Endodermal cell (in vitro differentiated cells): ENCODE measurements at places on chromosomes 11 and 22. TPM values are rescaled to one million over a fixed set of nuclear protein-coding genes. Genes with fewer than 3 reads are reported as not detected.

Gene SLC6A5
- not detected in 2 replicates for total RNA-seq

DNA sequence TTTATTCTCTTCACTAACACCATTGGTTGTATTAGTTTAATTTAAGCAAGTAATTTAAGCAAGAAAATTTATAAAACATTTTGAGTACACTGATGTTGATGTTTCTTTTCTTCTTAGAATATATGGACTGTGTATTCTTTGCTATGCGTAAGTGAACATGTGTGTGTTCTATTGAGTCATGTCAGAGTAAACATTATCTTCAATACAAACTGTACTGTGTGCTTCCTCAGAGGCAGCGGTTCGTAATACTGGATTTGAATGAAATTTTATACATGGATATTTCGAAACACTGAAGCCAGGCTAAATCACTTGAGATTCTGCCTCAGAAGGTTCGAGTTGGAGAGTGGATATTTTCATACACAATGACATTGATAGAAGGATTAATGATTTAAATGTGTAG, 452.6 kb downstream of the LUZP2 start:
- DNase-seq, result no peak

- DNase-seq, result no peak
These were observed 973.9 kb downstream of the BRD1 start for GRCh38 chr22:48853627-48854240.

DNA sequence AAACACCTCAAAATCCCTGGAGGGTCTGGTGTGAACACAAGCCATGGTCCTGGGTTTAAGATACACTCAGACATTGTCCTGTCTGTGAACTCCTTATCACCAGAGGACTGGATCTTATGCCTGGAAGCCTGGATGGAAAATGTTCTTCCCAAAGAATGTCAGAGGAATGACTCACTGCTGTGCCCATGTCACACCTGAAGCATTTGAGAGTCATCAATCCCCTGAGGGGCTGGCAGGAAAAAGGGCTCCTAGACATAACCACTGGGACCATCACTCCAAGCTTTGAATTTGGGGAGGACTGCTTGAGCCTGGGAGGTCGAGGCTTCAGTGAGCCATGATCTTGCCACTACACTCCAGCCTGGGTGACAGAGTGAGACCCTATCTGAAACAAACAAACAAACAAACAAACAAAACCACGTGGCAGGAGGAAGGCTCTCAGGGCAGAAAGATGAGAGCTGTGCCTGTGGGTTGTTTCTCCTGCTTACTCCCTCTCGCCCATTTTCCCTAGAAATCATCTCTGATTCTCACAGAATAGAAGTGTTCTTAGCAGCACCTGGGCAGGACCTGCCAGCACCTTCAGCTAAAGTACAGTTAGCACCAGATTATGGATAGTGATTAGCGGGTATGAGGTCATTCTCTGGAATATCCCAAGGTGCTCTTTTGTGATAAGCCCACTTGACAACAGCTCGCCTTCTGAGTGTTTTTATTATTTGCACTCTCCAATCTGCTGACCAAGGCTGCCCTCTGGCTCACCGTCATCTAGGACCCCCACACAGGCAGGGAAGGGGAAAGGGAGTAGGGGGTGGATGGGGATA, 11.9 kb upstream of the PRG2 start:
- peak; percentile 58 for DNase-seq

- DNase-seq, result no peak
These were observed 43.3 kb downstream of the NOX4 start for GRCh38 chr11:89447845-89448244.
